ENCODE measurements at places on chromosomes 11 and 22.
A peak's percentile ranks its signal among the peaks of the same experiment; 100 is the strongest.

DNA sequence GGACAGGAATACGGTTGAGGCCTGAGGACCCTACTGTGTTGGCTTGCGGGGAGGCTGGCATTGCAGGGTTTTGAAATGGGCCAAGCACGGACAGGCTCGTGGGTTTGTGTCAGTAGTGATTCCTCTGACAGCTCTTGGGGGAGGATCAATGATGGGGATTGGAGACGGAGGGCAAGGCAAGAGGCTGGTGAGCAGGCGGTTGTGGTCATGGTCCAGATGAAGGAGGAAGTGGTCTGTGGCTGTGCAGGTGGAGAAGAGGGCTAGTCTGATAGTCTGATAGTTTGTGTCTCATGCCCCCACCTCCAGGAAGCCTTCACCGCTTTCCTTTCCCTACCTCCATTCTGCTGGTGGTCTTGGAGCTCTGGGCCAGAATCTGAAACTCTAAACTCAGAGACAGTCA is 3.0 kb downstream of the MAFF start:
- no peak for DNase-seq

DNA sequence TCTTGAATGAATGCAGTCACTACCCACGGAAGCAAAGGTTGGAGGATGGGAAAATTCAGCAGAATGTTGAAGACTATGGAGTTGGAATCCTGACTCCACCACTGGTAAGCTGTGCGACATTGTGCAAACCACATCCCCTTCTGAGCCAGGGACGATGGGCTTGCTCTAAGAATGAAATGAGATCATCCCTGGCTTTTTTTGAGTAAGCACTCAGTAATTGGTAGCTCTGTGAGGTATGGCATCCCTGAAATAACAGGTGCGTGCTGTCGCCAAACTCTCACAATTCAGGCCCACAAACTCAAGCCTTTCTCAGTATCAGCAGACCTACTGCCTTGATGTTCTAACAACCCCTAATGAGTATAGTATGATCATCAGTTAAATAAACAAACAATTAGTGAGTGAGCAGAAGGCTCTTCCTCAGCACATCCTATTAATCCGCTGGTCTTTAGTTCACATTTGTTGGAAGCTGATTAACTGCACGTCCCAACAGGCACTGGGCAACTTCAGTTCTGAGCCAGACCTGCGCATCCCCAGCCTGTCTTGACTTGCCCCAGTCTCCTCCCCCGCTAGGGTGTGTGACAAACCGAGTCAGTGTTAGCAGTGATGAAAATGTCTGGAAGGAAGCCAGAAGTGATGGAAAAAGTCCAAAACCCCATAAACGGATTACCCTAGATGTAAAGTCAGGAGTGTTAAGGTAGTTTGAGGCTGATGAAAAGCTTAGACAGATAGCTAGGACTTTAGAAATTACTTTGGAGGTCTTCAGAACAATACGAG is 235.5 kb downstream of the GRIK4 start:
- DNase-seq = peak; percentile 89

- DNase-seq = no peak
These were observed 10.2 kb upstream of the LDHA start for GRCh38 chr11:18384157-18384641.

- DNase-seq = no peak
These were observed 42.2 kb downstream of the UBASH3B start for GRCh38 chr11:122697636-122698167.

GRCh38 chr22:35991168-35991567 is 37.5 kb downstream of the RBFOX2 start:
- DNase-seq = no peak

DNA sequence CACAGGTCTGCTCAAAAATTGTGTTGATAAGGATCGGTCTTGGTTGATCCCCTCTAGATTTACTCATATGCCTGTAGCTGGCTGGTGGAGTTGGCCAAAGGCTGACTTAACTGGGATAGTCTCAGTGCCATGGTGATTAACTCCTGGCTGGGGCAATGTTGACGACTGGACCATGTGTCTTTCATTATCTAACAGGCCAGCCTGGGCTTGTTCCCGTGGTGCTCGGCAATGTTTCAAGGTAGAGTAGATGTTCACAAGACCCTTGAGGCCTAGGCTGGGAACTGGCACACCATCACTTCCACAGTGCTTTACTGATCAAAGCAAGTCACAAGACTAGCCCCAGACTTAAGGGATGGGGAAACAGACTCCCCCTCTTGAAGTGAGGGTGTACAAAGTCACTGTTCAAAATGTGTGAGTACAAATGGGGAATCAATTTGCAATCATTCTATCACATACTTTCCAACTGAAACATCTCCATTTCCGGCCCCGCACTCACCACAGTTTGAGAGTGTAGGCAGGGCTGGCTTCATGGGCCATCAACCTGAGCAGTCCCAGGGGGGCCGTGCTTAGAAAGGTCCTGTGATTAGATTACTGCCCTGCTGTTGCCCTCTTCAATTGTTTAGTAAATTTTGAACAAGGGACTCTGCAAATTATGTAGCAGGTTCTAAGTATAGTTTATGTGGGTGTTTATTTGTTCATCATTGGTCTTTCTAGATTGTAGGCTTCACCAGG is 240.8 kb downstream of the NELL1 start:
- no peak for DNase-seq

- no peak for DNase-seq
These were observed 28.5 kb downstream of the AASDHPPT start for GRCh38 chr11:106105986-106106385.

Measured in D341Med (cell line).